ENCODE measurements at places on chromosomes 13 and 19.

DNA sequence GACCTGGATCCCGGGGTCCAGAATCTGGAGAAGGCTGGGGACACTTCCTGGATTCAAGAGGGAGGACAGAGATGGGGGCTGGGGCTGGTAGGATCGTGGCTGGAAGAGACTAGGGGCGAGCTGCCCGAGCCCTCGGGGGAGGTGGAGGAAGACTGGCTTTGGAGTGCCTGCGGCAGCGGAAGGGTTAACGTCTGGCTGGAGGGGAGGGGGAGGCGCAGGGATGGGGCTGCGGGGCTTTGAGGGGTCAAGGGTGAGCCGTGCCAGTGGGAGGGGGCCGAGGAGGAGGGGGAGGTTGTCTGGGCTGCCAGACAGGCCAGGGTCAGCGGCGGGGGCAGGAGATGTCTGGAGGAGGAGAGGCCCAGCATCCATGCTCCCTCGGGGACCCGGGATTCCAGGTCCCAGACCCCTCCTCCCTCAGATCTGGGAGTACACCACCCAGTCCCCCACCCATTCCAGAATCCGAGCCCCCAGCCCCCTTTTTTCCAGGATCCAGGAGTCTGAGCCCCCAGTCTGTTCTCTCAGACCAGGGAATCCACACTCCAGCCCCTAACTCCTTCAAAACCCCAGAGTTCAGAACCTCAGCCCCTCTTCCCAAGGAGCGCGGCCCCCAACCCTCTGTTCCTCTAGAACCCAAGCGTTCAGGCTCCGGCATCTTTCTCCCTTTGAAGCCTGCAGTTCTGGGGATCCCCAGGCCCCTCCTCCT, 3.2 kb upstream of the SPACA6 start:
- peak; percentile 23 for DNase-seq

GRCh38 chr13:101881593-101881992, 429.1 kb downstream of the ITGBL1 start:
- DNase-seq, result no peak

DNA sequence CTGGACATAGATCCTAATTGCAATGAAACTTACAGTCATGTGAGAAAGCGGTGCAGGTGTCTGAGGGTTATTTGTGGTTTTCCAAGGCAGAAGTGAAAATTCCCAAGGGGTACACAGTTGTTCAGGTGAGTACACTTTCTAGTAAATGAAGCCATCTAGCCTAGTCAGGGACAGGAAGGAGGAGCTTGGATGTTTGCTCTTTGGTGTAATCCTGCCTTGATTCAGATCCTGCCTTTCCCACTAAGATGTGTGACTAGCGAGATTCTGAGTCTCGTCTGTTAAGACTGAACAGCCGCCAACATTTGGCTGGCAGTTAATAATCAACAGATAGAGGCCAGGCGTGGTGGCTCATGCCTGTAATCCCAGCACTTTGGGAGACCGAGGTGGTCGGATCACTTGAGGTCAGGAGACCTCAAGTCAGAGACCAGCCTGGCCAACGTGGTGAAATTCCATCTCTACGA, 2.5 kb downstream of the RPS9 start:
- DNase-seq, result no peak

DNA sequence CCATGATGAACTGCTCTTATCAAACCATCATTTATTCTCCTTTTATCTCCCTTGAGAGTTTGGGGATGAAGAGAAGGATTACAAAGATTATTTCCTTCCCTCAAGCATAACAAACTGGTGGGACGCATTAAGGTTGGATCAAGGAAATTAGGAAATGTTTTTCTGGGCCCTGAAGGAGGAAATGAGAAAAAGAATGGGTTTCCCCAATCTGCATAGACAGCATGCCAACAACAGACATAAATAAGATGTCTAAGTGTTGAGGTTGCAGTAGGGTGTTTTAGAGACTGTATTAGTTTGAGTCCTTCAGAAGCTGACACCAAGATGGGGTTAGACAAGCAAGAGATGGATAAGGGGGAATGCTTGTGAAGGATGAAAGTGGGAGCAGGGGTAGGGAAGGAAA, 7.3 kb downstream of the EPSTI1 start:
- DNase-seq, result no peak

DNA sequence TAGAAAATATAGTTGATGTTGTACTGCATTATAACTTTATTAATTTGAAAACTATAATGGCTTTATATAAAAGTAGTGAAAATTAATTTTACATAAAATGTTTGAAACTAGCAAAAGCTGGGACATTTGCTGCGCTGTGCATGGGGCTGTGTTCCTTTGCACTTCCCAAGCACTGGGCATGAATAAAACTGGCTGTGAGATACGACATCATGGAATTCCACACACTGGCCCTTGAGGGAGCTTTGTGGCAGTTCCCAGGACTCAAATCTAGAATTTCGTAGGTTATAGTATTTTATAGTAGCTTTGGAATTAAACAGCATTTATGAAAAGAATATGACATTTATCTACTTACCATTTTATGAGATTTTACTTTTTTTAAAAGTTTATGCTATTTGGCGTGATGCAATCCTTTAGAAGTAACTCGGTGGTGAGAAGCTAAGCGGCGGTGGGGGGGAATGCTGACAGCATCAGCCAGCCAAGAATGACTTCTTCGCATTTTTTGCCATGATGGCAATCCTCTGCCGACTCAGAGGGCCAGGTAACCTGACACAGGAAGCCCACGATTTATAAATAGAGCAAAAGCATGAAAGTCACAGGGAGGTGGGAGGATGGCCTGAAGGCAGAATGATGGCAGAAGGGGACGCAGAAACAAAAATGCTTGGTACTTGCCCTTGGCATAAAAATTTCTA, 553.5 kb downstream of the MYO16 start:
- DNase-seq, result peak; percentile 16

Data from A172 (cell line).